ENCODE measurements at places on chromosomes 5 and 9.

GRCh38 chr5:40492056-40492455, 187.7 kb upstream of the PTGER4 start:
- no peak for DNase-seq

- DNase-seq: peak; percentile 95
Observed at GRCh38 chr5:65721050-65721719, 724 bp downstream of the SGTB start.

- no peak for DNase-seq
Observed at GRCh38 chr9:124206391-124206790, 51.4 kb upstream of the NEK6 start.

DNA sequence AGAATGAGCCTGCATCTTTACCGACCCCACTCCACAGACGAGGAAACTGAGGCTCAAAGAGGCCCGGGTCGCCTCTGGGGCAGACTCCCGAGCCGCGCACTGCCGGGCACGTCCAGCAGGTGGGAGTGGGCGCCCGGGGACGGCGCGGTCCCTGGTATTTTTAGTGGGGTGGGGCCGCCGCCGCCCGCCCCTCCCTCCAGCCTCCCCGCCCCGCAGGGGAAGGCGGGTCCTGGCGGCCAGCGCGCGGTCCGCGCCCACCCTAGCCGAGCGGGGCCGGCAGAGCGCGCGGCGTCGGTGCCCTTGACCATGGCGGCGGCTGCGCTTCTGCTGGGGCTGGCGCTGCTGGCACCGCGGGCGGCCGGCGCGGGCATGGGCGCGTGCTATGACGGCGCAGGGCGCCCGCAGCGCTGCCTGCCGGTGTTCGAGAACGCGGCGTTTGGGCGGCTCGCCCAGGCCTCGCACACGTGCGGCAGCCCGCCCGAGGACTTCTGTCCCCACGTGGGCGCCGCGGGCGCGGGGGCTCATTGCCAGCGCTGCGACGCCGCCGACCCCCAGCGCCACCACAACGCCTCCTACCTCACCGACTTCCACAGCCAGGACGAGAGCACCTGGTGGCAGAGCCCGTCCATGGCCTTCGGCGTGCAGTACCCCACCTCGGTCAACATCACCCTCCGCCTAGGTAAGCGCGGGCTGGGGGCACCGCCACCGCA, at the start of gene LAMC3:
LAMC3 (plus strand) TSS at position 266 of the 710 bp plus-strand sequence; CDS start at position 307, 41 bp downstream.
- DNase-seq: no peak

GRCh38 chr5:140408750-140409241, 7.2 kb downstream of the ANKHD1 start:
- DNase-seq: peak; percentile 50

GRCh38 chr9:2024888-2025782, 10.0 kb downstream of the SMARCA2 start:
- DNase-seq: no peak

DNA sequence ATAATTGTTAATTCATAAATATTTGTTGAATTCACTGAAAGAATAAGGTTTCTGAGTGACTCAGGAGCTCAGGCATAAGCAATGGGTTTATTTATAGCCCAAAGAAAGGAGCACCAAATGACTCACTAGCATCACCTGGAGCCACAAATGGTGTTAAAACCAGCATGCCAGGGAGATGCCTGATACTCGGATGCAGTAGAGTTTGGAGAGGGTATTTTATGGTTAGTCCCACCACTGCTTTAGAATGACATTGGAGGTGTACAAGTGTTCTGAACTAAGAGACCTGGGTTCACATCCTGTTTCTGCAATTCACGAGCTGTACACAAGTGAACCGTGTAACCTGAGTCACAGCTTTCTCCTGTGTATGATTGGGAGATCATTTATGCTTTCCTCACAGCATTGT, 25.2 kb downstream of the CCL28 start:
- DNase-seq: no peak

DNA sequence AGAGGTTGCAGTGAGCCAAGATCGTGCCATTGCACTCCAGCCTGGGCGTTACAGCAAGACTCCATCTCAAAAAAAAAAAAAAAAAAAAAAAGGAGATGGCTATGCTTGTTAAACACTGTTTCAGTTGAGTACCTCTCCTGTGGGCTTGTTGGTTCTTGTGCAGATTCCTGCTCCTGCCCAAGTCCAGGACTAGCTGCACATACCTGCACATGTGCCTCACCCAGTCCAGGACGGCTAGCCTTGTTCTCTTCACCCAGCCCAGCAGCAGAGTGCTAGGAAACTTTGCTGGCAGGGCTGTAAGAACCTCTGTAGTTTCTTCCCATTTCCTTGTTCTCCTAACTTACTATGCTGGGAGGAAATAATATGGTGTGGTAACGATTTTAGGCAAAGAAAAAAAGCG, 234.1 kb upstream of the DMRT1 start:
- no peak for DNase-seq

DNA sequence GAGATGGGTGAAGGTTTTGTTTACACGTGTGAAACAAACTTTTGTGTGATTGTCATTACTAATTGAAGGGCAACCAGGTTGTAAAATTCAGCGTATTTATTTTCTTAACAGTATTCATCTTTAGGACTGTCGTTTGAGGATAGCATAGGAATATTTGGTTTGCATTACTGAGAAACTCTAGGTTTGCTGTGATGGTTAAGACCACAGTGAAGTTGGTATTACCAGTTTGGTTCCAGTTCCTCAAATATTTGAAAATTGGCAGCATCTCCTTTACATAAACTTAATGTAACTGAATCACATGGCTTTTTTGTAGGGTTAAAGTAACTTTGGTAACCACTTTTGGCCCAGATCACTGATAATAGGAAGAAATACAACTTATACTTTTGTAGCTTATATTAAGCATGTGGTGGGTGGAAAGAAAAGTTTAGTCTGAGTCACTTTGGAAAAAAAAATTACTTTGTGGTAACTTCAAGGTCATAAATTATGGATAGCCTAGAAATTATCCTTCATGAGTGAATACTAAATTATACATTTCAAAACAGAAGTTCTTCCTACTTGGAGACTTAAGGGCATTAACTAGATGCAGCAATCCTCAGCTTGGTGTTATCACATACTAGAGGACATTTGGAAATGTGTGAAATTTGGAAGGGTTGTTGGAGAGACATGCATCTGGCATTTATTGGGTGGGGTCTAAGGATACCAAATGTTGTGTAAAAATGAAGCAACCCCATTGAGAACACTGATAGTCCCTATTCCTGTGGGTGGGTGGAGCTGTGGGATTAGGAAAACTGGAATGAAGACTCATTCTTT, 33.9 kb downstream of the G3BP1 start:
- no peak for DNase-seq

- no peak for DNase-seq
Observed at GRCh38 chr9:93001031-93001430, 53.7 kb downstream of the FGD3 start.

GRCh38 chr9:130833031-130833990, 1.7 kb upstream of the ABL1 start:
- DNase-seq: no peak

- DNase-seq: no peak
Observed at GRCh38 chr9:89657295-89657694, 52.5 kb downstream of the GADD45G start.

DNA sequence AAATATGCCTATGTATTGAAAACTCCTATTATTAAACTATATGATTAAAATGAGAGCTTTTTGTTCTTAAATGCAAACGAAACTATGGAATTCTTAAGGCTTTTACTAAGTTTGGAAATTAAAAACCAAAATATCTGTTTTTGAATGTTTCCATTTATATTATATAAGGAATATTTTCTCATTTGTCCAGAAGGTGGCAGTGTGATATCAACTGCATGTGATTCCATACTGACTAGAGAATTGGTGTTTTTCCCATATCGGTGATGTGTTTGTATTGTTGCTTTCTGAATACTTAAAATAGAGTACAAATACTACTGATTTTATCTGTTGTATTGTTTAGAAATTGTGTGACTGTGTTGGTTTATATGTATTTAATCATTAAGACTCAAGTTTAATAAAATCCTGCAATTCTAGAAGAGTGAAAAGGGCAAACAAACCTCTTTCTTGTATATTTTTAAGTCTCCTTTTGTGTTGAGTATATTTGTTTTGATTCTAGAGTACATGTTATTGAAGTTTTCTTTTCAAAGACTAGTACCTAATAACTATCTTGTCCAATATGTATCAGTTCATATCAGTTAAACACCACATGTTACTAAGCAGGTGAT, 320.8 kb downstream of the CCDC171 start:
- DNase-seq: peak; percentile 65

GRCh38 chr9:133355881-133356357, 368 bp downstream of the SURF1 start:
- peak; percentile 55 for DNase-seq

DNA sequence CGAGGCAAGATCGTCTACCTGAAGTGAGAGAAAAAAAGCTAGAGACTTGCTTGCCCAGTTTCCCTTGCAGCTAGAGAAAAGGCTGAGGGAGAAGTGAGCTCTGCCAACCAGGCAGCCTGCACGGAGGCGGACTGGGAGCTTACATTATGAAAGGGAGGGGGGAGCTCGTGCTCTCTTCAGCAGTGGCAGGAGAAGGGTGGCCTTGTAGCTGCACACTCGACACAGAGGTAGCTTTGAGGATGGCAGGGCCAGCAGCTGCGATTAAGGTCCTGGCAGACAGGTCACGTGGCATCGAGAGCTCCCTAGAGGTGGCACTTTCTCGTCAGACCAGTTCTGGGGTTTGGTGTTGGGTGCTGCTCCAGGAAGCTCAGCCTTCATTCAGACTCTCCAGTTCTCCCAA, 26.7 kb downstream of the APBA1 start:
- DNase-seq: peak; percentile 69

DNA sequence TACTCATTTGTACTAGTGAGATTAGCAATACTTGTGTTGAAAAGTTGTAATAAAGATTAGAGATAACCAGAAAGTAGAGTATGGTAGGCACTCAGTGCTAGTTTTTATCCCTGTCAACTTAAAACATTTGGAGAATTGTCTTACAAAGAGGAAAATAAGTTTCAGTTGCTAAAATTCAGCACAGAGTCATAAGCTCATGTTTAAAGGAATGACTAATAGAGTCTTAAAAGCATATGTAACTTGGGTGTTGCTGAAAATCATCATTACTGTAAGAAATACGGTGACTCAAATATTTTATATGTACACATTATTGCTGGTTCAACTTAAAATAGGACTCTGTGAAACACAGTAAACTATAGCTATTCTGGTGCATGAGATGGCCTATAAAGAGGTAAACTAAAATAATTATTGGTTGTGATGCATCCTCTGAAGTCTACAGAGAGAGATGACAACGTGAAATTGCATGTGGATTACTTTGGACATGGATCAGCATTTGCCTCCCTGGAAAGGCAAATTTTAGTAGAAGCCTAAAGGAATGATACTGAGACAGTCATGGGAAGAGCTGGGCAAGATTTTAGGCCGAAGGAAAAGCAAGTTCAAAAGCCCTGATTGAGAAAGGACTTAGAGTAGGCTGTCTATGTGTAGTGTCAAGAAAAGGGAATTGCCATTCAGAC, 34.6 kb downstream of the SGCD start:
- no peak for DNase-seq

- no peak for DNase-seq
Observed at GRCh38 chr5:98076501-98076900, 697.0 kb upstream of the RGMB start.

DNA sequence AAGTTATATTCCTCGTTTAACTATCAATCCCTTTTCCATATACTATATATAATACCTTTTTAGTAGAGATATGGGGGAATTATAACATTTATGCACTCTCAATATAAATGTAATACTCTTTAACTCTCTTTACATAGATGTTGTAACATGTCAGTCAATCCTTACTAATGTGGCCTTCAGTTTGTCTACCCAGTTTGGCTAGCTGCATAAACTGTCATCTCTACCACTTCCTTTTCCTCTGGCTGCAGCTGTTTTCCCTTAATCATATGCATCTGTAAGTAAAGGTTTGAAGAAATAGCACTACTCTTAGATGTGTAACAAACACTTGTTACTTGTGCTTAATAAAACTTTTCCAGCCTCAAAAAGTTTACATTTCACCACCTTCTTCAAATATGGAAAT, 13.4 kb downstream of the ABHD17B start:
- DNase-seq: no peak

- DNase-seq: no peak
Observed at GRCh38 chr5:124921694-124922093, 175.3 kb upstream of the ZNF608 start.

DNA sequence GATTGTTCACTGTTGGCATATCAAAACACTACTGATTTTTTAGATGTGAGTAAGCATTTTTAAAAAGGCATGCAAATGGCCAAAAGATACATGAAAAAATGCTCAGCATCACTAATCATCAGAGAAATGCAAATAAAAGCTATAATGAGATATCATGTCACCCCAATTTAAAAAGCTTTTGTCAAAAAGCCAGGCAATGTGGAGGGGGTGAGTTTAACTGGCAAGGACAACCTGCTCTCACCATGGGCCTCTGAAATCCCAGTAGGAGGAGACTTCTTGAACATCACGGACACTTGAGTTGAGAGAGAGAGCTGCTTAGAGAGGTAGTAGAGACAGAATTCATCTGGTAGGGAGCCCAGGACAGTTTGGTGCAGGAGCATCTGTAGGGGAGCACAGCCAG, 347.1 kb upstream of the MPDZ start:
- DNase-seq: no peak

- DNase-seq: no peak
Observed at GRCh38 chr9:93308676-93309075, 124.7 kb downstream of the WNK2 start.

DNA sequence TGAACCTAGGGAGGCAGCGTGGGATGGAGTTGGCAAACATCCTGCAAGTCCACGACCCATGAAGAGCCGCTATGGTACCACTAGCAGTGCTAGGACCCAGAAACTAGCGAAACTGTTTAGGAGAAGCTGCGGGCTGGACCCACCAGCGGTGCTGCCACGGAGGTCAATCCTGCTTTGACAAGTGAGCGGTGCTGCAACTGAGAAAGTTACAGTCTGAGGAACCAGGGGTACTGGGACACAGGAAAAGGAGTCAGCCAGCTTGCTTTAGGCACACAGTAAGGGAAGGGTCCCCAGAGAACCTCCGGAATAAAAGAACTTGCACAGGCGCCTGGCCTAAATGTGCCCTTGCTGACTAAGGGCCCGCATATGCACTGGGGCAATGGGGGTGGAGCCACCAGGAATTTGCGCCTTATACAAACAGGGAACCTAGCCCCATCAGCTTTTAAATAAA, 23.6 kb upstream of the ANXA2R start:
- DNase-seq: peak; percentile 41

- no peak for DNase-seq
Observed at GRCh38 chr9:6714176-6714575, 43.6 kb upstream of the KDM4C start.

GRCh38 chr9:95689669-95690068, 172.9 kb upstream of the PTCH1 start:
- no peak for DNase-seq

- DNase-seq: no peak
Observed at GRCh38 chr5:143145243-143146160, 258.0 kb downstream of the NR3C1 start.

DNA sequence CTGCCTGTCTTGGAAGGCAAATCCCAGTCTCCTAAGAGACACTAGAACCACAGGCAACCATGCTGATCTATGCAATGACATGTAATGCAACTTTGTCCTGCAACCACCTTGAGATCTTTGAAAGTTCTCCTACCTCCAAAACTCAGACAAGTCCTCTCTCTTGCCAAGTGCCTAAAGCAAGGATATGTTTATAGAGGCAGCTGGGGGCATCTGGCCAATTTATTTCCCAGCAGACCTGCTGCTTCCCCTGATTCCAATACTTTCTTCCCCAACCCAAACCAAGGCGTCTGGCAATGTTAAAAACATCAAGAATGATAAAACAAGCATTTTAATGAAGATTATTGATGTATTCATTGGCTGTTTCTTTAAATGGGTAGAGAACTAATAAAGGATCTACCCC, 138.4 kb downstream of the DOCK8 start:
- no peak for DNase-seq

GRCh38 chr5:178279723-178280438, 47.3 kb upstream of the PHYKPL start:
- DNase-seq: peak; percentile 86

- no peak for DNase-seq
Observed at GRCh38 chr9:5418481-5418880, 19.2 kb downstream of the PLGRKT start.
